ENCODE measurements at places on chromosomes 11 and 22. TPM values are rescaled to one million over a fixed set of nuclear protein-coding genes. Genes with fewer than 3 reads are reported as not detected.

- no peaks in the 10 kb centered on the region for H3K27me3 ChIP-seq
- no peaks in the 10 kb centered on the region for H3K4me1 ChIP-seq
- H3K4me3 ChIP-seq: no peak overlapping the region
Observed at GRCh38 chr22:38737302-38738060, 18.3 kb downstream of the SUN2 start.

Gene C22orf42
- total RNA-seq: not detected

DNA sequence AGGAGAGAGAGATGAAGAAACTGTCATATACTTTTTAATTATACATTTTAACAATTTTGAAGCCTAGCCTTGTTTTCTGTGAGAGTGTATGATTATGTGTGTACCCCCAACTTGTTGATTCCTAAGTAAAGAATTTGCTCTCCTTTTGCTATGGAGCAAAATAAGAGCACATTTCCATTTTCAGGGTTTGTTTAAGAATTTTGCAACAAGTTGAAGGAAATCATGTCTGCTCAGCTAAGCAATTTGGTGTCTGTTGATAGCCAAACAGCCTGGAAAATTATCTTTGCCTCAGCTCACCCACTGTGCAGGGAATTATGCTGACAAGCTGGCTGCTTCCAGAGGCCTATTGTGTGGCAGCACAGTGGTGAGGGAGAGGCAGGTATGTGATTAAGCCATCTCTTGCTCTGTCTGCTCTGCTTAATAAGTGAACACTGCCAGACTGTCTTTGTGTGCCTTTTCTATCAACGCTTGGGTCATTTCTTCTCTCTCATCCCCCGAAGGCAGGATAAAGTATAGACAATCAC lies 135.1 kb upstream of the TTC12 start:
- no peaks in the 10 kb centered on the region for H3K4me1 ChIP-seq
- H3K4me3 ChIP-seq: no peak overlapping the region
- H3K36me3 ChIP-seq: no peaks in the 10 kb centered on the region
- H3K27me3 ChIP-seq: peaks cover 61% of the 10 kb centered on the region
- no peak overlapping the region for H3K27ac ChIP-seq

GRCh38 chr11:46293641-46294103 lies 16.2 kb downstream of the CREB3L1 start:
- H3K27ac ChIP-seq: no peak overlapping the region
- peaks cover 55% of the 10 kb centered on the region for H3K27me3 ChIP-seq
- peaks cover 5% of the 10 kb centered on the region for H3K36me3 ChIP-seq
- no peak for DNase-seq
